Posterior cingulate gyrus (tissue), 11 donors: ENCODE measurements at places on chromosomes 7 and 10.

DNA sequence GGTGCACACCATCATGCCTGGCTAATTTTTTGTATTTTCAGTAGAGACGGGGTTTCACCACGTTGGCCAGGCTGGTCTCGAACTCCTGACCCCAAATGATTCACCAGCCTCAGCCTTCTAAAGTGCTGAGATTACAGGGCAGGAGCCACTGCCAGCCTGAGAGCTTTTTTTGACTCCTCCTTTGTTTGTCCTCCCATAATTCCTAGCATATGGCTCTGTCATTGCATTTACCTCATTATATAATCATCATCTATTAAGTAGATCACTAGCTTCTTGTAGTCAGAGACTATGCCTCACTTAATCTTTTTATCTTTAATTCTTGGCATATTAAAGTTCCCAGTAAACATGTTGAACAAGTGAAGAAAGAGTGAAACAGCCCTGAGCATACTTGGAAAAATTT is 82.1 kb downstream of the CPEB3 start:
- no peak for DNase-seq

DNA sequence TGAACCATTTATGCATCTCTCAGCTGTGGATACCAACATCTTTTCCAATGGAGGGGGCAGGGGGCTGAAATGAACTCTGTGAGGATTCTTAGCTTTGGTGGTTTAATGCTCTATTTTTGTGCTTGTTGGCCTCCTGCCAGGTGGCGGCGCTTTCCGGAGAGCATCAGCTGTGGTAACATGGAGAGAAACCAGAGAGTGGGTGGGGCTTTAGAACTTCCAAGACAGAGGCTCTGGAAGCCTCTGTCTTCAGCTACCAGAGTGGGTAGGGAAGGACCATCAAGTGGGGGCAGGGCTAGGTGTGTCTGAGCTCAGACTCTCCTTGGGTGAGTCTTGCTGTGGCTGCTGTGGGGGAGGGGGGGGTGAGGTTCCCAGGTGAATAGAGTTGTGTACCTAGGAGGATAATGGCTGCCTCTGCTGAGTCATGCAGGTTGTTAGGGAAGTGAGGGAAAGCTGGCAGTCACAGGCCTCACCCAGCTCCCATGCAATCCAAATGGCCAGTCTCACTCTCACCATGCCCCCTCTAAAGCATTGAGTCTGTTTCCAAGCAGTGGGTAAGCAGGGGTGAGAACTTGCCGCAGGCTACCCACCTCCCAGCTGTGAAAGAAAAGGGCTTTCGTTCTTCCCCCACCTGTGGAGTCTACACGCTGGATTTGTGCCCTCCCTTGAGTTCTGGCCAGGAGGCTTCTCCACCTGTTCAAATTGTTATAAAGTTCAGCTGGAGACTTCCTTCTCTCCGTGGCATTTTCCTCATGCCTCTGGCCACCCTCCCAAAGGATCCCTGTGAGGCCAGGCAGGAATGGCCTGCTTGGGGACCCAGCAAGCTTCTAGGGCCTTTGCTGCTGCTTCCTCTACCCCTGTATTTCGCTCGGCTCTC is 527.0 kb downstream of the NEBL start:
- DNase-seq = no peak

DNA sequence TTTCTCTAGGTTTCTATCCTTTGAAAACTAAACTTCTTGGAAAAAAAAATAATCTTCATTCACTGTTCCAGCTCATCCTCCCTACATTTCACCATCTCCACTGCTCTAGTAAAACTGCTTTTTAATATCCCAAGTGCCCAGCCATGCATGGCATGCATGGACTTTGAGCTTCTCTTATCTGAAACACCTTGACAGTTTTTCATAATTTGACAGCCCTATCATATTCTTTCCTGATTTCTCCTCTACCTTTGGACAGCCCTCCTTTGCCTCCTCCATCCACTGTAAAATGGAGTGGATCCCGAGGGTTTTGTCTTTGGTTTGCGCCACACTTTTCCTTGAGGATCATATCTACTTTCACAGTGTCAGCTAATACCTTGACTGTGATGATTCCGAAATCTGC is 212.8 kb downstream of the ANK3 start:
- DNase-seq = no peak

DNA sequence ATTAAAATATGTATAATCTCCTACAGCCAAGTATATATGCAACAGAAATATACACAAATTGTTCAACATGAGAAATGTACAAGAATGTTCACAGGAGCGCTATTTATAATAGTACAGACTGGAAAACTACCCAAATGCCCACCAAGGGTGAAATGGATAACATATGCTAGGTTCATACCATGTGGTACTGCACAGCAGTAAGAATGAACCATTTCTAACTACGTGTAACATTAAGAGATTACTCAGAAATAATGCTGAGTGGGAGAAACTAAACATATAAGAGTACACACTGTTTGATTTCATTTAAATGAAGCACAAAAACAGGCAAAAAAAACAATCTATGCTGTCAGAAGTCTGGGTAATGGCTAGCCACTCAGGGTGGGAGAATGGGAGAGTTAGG is 45.8 kb downstream of the RNLS start:
- DNase-seq = no peak

- no peak for DNase-seq
Observed at GRCh38 chr7:5633161-5634106, 148.0 kb downstream of the RNF216 start.

DNA sequence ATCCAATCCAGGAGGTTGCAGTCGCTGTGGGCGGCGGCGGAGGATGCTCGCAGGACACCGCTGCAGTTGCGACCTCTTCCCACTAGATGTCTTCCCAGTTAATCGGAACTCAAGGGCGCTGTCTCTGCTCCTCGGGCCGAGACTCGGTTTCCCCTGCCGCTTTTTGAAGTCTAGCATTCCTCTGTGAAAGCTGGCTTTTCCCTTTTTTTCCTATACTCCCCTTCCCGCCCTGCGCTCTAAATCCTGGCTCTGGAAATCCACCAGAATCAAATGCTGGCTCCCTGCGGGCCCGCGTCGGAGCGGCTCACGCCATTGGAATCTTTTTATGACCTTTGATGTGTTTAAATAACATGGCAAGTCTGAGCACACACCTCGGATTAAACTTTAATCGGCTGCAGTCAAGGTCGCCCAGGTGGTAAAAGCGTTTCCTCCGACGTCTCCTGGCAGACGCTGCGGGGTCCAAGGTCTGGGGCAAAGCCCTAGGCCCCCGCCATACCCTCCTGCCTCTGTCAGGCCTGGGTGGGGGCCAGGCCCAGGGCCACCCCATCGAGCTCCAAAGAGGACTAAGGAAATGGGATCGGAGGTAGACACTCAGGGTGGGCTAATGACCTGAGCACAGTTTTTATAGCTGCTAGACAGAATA is 10.7 kb upstream of the HOXA13 start:
- peak; percentile 43 for DNase-seq

DNA sequence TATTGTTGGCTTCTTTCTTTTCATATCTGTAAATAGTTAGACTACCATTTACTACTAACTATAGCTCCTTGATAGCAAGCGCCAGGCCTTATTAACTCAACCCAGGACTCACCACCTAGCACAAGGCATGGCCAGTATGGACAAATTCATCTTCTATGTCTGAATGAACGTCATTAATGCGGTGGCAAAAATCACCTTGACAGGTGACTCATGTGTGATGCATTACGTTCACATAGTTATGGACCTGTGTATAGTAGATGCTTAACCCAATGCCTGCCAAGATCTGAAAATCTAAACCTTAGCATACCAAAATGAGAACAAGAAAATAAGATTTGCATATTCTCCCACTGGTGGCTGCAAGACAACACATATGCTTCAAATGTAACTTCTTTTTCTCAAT is 300.8 kb downstream of the PARD3 start:
- no peak for DNase-seq
